ENCODE measurements at places on chromosomes 16 and 17.

GRCh38 chr16:66662445-66663194 lies 33.9 kb downstream of the CMTM4 start:
- ATAC-seq, result peak; percentile 60

GRCh38 chr16:7440886-7441400 lies 108.3 kb downstream of the RBFOX1 start:
- ATAC-seq, result no peak

DNA sequence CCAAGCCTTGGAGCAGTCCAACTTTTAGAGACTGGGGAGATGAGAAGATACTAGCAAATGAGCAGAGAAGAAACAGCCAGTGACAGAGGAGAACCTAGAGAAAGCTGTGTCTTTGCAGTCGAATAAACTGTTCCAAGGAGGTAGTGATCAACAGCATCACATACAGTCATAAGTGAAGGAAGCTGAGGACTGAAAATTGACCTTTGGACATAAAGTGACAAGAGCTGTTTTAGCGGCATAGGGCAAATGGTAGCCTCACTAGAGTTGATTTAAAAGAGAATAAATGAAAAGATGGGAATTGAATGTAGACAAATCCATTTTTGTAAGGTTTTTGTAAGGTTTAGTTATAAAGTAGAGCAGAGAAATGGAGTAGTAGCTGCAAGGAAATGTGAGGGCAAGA lies 131.2 kb upstream of the HLF start:
- ATAC-seq, result no peak

- peak; percentile 67 for ATAC-seq
These were observed 618 bp downstream of the GGA3 start for GRCh38 chr17:75260641-75261335.

DNA sequence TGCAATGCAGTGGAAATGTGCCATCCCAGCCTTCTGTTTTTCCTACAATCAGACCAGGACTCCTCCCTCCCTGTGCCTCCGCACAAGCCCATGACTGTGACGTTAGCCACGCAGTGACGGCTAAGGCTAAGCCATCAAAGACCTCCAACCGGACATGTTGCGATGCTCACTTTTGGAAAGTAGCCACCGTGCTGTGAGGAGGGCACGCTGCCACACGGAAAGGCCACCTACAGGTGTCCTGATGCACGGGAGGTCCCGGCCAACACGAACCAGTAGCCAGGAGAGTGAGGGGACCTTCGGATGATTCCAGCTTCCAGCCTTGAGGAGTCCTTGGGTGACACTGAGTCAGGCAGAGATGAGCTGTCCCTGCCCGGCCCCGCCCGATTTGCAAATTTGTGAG lies 53.9 kb downstream of the FOXL1 start:
- ATAC-seq, result no peak

DNA sequence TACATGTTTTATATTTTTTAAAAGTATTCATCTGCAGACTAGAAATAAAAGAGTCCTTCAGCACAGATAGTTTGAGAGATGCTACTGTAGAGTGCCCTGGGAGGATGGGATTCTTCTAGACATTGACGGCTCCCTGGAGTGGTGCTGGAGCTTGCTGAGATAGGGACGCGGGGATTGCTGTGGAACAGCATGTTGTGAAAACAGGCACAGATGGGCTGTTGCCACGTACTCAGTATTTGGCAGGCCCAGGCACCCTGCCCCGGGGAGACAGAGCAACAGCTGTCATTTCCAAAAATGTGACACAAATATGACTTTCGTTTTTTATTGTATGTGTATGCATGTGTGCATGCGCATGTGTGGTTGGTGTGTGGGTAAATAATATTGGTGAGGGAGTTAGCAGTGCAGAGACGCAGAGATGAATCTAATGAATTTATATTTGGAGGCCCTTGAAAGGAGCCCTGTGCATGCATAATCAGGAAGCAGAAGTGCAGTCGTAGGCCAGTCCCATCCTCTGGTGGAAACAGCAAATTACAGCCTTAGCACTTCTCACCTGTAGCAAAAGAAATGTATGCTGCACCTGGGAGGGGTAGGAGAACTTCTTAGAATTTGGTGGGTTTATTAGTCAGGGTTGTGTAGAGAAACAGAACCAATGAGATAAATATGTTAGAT lies 6.2 kb upstream of the ABCA8 start:
- ATAC-seq, result peak; percentile 34

- ATAC-seq, result no peak
These were observed 21.5 kb downstream of the PHF12 start for GRCh38 chr17:28929787-28930186.

DNA sequence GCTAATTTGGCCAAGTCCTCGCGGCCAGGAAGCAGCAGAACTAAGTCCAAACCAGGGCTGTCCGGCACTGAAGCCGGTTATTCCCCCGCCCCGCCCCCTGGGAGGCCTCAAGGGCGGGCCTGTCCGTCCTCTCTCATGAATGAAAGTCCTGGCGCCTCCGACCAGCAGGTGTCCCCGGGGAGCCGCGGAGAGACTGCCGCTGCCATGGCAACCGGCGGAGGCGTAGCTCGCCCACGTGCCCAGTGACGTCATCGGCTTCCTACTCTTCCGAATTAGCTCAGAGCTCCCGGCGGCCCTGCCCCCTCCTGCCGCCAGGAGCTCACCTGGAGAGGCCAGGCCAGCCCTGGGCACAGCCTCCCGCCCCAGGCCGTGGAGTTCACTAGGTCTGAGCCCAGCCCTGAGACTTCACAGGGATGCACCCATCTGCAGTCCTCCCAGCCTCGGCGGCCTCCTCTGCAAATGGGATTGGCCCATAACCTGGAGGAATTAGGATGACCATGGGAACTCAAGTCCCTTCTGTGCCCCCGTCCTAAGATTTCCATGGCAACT lies 1.3 kb downstream of the SPATA2L start:
- peak; percentile 59 for ATAC-seq

- no peak for ATAC-seq
These were observed 7.3 kb downstream of the ARHGAP27 start for GRCh38 chr17:45425125-45425983.

DNA sequence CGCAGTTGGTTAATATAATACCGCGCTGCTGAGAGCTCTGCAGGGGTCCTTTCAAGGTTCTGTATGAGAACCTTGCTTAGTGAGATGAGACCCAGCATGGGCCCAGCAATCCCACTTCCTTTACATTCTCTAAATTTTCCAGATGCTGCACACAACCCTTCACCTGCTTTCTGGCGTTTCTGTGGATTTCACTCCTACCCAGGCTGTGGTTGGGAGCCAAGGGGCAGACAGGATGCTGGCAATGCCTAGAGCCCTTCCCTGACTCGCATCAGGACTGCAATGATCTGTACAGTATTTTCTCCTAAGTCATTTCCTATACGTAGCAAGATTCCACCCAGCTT lies 10.1 kb upstream of the PIPOX start:
- ATAC-seq, result no peak

DNA sequence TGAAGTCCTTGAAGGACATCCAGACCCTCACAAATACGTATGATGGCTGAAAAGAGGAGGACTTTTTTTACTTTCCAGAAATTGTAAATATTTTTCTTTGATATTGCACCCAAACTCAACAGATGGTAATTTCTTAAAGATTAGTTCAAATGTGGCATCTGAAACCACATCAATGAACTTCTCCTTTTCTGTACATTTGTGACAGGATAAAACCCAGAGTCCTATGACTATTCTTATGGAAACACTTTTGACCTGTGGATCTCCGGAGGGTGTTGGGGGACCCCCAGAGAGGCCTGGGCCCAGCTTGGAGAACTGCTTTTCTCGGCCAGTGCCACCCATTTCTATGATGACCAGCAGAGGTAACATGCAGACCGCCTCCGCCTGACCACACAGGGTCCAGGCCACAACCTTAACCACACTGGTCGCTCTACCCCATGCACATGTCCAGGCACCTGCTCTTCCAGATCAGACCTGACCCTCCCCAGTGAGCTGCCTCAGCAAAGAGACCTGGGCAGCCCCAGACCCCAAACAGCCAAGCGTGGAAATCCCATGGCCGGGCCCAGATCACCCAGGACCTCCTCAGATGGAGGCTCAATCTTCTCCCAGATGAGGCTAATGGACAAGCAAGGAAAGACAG lies 22.7 kb downstream of the RPH3AL start:
- no peak for ATAC-seq

DNA sequence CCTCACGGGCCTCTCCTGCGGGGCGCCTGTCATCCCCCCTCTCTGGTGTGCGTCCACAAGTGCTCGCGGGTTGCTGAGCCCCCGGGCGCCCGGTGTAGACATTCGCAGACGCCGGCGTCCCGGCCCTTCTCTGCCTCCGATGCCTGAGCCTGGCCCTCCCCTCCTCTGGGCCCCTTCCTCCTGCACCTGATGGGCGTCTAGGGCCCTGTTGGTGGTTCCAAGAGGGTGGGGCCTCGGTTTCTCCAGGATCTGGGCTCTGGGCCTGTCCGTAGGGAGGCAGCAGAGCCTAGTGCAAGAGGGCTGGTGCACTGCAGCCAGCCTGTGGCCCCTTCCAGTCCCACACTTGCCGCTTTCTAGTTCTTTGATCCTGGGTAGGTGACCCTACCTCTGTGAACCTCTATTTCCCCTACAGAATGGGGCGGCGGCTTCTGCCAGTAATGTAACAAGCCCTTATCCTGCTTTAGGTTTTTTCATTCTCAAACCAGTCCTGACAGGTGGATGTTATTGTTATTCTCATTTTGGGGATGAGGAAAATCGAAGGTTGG lies 623 bp downstream of the E4F1 start:
- peak; percentile 25 for ATAC-seq

DNA sequence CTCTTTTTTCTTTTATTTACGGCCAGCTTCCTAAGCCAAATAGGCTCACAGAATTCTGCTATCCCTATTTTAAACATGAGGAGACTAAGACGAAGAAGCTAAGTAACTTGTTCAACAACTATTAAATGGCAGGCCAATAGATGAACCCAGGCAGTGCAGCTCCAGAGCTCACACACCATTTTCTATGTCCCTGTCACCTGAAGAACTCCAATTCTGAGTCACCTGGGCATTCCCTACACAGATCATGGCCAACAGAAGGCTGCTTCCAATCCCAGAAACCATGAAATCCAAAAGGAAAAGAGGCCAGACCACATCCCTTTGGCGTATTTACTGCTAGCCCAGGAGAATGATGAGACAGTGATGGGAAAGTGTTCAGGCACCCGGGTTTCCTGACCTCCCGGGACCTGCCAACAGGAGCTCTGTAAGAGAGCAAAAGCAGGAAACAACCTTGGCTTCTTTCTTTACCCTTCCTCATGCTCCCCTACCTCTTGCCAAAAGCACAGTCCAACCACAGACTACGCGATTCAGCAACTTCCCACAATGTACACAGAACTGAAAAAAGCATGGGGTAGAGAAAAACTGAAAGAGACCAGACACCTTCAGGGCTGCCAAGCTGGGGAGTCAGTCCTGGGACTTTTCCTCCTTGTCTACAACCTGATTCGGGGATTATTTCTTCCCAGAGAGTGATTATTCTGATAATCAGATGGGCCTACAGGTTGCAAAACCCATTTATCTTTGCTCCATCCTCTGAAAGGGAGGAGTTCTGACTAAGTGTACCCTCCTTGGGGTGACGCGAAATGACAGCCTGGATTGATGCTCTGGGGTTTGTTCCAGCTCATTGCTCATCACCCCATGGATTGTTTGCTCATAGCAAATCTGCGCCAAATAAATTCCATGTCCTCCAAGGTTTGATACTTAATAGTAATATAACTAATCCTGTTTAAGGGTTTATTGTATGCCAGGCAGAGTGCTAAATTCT lies 47.8 kb upstream of the HAS3 start:
- no peak for ATAC-seq

DNA sequence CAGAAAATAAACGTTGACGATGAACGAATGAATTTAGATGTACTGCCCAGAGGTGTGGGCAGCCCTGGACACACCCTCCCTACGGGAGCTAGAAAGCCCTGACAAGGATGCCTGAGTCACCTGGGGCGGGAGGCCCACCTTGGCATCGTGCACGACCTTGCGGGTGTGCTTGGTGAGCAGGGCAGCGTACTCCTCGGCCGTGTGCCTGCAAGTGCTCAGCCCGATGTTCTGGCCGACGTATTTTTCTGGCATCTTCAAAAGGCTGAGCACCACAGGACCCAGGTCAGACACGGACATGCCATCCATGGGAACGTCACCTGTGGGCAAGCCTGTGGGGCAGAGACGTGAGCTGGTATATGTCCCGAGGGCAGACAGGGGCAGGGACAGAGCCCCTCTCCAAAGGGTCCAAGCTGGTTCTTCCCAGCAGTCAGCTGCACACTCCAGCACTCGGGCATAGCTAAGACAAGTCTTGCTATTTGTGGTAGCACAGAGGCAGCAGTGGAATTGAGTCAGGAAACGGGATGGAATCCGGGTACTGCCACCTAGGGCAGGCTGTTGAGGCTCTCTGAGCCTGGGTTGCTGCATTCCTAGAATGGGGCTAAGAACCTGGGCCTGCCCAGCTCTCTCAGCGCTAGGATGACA lies 10.8 kb downstream of the NMRAL1 start:
- ATAC-seq, result no peak

- ATAC-seq, result no peak
These were observed 10.0 kb downstream of the CNGB1 start for GRCh38 chr16:57960826-57961472.

GRCh38 chr16:25107466-25107792 lies 4.1 kb upstream of the LCMT1 start:
- ATAC-seq, result no peak

DNA sequence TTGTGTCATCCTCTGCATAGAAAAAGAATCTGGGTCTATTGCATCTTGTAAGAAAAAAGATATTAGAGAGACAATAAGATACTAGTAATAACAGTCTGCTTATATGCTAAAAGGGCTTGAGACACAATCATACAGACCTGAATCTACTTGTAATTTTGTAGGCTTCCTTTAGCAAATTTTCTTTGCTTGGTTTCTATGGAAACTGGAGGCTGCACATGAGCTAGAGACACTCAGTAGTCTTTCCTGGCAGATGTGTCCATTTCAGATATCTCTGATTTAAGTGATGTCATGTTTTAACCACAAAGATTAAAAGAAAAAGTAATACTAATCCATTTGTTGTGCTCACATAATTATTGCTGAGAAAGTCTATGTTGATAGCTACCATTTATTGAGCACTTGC lies 123.9 kb upstream of the GNAO1 start:
- ATAC-seq, result no peak

DNA sequence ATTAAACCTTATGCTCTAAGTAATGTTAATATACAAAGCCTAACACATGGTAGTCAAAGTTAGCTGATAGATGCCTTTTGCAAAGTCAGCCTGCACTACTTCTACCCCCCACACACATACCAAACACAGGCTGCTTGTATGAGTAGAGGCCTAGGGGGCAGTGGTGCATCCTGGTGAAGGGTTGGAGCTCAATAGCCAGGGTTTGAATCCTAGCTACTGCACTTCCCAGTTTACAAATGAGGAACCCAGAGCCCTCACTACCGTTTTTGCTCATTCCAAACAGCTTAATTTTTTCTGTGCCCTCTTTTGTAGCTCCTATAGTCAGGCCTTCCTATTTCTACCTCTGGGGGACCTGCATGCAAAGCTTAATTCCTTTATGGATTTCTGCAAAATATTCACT lies 18.9 kb upstream of the HYDIN start:
- peak; percentile 27 for ATAC-seq

- no peak for ATAC-seq
These were observed 8.2 kb upstream of the RSKR start for GRCh38 chr17:28622186-28622585.

- no peak for ATAC-seq
These were observed 118.1 kb downstream of the FTO start for GRCh38 chr16:53821957-53822625.

Measured in stimulated activated memory B cell treated with anti-CD40 and anti-IgM and Interleukin-4, amounts not matched to agents 10 μg/mL and 1 μg/mL and 100 μg/mL, for 72 hours (primary cell).